Activated naive CD8-positive, alpha-beta T cell treated with anti-CD3 and anti-CD28 coated beads, Interleukin-2, amount 50 U/mL, for 16 hours (primary cell): ENCODE measurements at places on chromosomes 13 and 19.

- DNase-seq: no peak
These were observed 285.4 kb upstream of the GPC6 start for GRCh38 chr13:92941167-92941566.

DNA sequence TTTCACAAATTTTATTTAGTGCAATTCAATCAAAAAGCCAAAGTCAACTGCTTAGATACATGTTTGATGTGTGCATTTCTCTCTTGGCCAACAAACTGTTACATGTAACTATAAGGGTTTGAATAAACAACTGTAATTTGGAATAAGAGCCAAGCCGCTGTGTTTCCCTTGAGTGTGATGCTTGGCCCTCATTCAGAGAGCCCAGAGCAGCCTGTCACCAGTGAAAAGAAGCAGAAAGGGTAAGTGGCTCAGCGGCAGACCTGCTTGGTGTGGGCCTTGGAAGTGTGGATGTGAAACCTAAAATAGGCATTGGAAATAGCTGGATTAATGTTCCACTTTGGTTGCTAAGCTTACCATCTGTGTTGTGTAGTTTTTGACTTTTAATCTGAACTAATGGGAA, 924.6 kb downstream of the OLFM4 start:
- no peak for DNase-seq

DNA sequence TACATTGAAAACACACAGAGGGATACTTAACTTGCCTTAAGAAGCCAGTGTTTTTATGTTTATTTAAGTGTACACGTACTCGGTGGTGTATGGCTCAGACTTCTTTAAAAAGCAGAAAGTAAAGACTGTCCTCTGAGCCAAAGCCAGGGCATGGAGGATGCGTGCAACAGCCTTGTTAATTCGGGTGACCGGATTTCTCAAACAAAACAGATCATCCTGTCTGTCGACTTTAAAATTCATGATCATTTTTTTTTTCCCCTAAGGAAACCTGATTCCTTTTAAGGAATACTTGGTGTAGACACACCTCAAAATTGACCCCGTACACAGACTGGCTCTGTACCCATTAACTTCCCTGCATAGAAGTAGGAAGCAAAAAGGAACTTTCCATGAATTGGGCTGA, 124.7 kb upstream of the RNF113B start:
- no peak for DNase-seq

GRCh38 chr13:109790942-109791605, 4.7 kb upstream of the IRS2 start:
- DNase-seq: no peak

DNA sequence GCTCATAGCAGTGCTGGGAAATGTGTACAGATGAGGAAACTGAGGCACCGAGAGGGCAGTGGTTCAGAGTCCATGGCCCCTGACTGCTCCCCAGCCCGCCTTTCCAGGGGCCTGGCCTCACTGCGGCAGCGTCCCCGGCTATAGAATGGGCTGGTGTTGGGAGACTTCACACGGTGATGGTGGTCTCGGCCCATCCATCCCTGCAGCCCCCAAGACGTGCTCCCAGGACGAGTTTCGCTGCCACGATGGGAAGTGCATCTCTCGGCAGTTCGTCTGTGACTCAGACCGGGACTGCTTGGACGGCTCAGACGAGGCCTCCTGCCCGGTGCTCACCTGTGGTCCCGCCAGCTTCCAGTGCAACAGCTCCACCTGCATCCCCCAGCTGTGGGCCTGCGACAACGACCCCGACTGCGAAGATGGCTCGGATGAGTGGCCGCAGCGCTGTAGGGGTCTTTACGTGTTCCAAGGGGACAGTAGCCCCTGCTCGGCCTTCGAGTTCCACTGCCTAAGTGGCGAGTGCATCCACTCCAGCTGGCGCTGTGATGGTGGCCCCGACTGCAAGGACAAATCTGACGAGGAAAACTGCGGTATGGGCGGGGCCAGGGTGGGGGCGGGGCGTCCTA, 15.9 kb downstream of the LDLR start:
- DNase-seq: no peak

GRCh38 chr13:50529154-50529882, 314.2 kb downstream of the DLEU7 start:
- no peak for DNase-seq

DNA sequence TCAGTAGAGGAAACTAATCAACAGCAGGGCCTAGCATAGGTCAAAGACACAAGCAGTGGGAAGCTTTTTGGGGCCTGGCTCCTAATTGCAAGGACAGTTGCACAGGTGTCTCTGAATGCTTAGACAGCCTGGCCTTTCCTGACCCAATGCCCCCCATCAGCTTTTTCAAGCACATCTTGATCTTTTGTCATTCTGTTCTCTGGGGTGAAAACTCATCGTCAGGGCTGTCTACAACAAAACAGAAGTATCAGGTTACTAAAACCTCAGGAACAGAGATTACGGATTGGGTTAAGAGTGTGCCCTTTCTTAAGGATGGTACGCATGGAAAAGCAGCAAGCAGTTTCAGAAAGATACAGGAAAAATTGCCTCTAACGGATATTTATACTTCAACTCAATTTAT, 8.3 kb upstream of the ZNF254 start:
- no peak for DNase-seq
